Heart right ventricle (tissue), 16 donors: ENCODE measurements at places on chromosomes 3 and 15. TPM values are rescaled to one million over a fixed set of nuclear protein-coding genes. Genes with fewer than 3 reads are reported as not detected.

The ATP10A gene
- 0.88 TPM for polyA plus RNA-seq

The ATG3 gene
- polyA plus RNA-seq, result 64.3 TPM

The SMCO1 gene
- polyA plus RNA-seq, result 88.8 TPM

The IL16 gene
- 4.9 TPM for polyA plus RNA-seq

The ZPLD1 gene
- polyA plus RNA-seq, result not detected

DNA sequence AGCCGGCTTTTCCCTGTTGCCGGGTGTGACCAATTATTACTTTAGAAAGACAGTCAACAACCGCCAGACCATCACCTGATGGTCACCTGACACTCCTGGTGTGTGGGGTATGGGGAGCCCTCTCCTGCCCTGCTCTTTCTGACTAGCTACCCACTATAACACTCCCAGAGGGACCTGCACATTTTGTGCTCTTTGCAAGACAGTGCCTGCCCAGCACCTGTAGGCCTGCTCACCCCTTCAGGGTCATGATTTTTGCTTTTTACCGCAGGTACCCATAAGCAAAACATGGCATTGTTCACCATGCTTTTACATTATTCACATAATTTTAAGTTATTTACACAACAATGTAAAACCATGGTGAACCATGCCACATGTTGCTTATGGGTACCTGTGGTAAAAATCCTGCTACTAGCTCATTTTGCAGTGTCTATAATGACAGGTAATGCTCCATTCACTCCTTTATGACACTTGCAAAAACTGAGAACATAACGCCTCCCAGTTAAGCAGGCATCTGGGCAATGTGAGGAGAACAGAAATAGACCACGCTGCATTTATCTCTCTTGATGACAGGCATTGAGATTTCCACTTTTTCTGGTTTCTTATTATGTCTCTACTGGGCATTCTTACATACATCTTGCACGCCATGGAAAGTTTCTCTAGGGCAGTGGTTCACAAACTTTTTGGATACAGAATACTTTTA, 9.9 kb downstream of the CCRL2 start:
- no peak for DNase-seq
- no peak overlapping the region for H3K4me3 ChIP-seq

DNA sequence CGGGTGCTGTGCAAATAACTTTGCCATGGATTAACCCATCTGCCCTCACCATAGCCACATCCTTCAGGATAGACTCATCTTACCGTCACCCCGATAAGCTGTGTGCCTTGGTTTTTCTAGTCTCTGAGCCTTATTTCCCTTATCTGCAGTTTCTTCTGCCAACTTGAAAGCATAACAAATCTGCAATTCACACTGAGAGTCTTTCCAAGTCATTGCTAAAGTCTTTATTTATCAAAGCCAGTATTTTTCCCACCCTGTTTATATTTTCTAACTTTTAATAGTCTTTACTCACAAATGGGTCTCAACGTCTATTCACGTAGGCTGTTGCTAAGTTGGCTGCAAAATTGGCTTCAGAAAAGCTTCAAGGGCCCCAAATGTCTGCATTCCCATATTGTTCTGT, 61.6 kb upstream of the SUCLG2 start:
- H3K4me1 ChIP-seq, result no peaks in the 10 kb centered on the region
- DNase-seq, result no peak
- H3K27me3 ChIP-seq, result no peaks in the 10 kb centered on the region
- no peak overlapping the region for H3K27ac ChIP-seq
- H3K4me3 ChIP-seq, result no peak overlapping the region

DNA sequence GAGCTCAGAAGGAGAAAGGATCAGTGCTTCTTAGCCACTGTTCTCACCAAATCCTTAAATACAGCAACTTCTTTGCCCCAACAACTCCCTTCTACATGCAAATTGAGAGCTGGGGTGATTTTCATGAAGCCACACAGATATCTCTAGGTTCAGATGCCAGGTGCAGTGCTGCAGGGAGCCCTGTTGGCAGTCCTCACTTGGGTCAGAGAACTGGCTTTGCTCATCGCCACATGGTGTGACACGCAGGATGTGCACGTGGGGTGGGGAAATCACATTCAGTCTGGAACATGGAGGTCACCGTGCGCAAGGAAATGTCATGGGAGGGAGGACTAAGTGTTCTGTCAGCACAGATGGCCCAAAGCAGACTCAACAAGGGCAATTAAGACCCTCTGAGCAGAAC, 103.8 kb downstream of the WDR76 start:
- H3K36me3 ChIP-seq, result no peaks in the 10 kb centered on the region
- peak; percentile 30 for DNase-seq
- no peak overlapping the region for H3K4me3 ChIP-seq
- H3K4me1 ChIP-seq, result peaks cover 25% of the 10 kb centered on the region

- H3K4me3 ChIP-seq, result no peak overlapping the region
- peaks cover 97% of the 10 kb centered on the region for H3K36me3 ChIP-seq
- no peaks in the 10 kb centered on the region for H3K27me3 ChIP-seq
- no peak overlapping the region for H3K27ac ChIP-seq
- DNase-seq, result no peak
Observed at GRCh38 chr3:169787791-169788190, 14.6 kb downstream of the MYNN start.

DNA sequence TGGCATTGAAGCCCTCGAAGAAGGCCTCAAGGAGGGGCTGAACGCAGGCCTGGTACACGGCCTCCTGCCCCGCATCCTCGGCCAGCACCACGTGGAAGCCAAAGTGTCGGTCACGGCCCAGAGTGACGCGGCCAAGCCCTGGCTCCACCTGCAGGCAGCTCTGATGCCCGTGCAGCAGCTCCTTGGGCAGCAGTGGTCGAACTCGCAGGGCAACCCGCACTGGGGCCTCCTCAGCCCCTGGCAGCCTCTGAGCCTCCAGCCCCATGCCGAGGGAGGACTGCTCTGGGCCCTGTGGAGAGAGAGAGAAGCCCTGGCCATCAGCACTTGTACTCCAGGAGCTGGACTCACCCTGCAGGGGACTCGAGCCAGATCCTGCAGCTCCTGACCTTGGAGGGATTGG, 2.6 kb downstream of the KIF7 start:
- H3K27me3 ChIP-seq, result no peaks in the 10 kb centered on the region
- no peaks in the 10 kb centered on the region for H3K36me3 ChIP-seq
- no peak for DNase-seq
- H3K4me1 ChIP-seq, result peaks cover 7% of the 10 kb centered on the region
- H3K4me3 ChIP-seq, result no peak overlapping the region
- H3K27ac ChIP-seq, result no peak overlapping the region

GRCh38 chr3:99638167-99638948, at the start of gene COL8A1:
Gene COL8A1, plus strand, starts transcription at chr3:99638594. Its CDS starts 152,089 bp downstream, at chr3:99790683.
- H3K27me3 ChIP-seq, result peaks cover 40% of the 10 kb centered on the region
- H3K4me1 ChIP-seq, result peaks cover 20% of the 10 kb centered on the region
- peak within 1 kb of the TSS; percentile 87 for H3K27ac ChIP-seq
- H3K4me3 ChIP-seq, result peak within 1 kb of the TSS; percentile 62
- no peaks in the 10 kb centered on the region for H3K36me3 ChIP-seq
- peak; percentile 62 for DNase-seq

DNA sequence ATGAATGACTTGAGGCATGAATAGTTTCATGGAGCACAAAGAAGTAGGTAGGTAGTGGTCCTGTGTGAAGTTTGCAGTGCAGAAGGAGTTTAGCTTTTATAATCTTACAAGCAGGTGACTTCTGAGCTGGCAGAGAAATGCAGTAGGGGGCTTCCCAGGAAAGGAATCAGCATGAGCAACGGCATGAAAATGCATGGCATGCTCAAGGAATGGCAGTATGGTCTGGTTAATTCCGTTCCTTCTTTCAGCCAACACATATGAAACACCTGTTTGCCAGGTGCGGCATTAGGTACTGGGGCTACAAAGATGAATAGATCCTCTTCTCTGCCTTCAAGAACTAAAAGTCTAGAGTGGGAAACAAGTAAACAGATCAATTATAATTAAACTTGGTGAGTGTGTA, 138.0 kb upstream of the BHLHE40 start:
- no peaks in the 10 kb centered on the region for H3K4me1 ChIP-seq
- no peak for DNase-seq
- H3K4me3 ChIP-seq, result no peak overlapping the region
- H3K27me3 ChIP-seq, result no peaks in the 10 kb centered on the region

DNA sequence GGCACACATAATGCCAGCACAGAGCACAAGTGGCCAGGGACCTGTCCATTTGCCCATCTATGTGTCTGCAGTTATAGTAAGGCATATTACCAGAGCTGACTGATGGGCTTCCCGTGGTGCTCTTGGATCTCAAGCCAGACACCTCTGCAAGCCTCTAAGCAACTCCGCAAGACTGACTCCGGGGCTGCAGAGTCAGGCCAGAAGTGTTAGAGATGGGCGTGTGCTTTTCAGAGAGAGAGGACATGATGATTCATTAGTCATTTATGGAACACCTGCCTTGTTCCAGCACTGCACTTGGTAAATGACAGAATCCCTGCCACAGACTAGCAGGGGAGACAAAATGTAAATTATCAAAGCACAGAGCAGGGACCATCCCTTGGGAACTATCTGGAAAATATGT, 559.0 kb downstream of the PDCD6IP start:
- H3K27ac ChIP-seq, result no peak overlapping the region
- H3K36me3 ChIP-seq, result no peaks in the 10 kb centered on the region
- no peak for DNase-seq
- H3K4me3 ChIP-seq, result no peak overlapping the region

GRCh38 chr3:32584660-32585059, 14.0 kb upstream of the DYNC1LI1 start:
- H3K27me3 ChIP-seq, result no peaks in the 10 kb centered on the region
- no peak for DNase-seq
- no peaks in the 10 kb centered on the region for H3K36me3 ChIP-seq
- peaks cover 5% of the 10 kb centered on the region for H3K4me1 ChIP-seq
- H3K4me3 ChIP-seq, result no peak overlapping the region

GRCh38 chr3:15682561-15683185, 81.1 kb downstream of the BTD start:
- no peaks in the 10 kb centered on the region for H3K27me3 ChIP-seq
- DNase-seq, result no peak
- H3K36me3 ChIP-seq, result peaks cover 56% of the 10 kb centered on the region

GRCh38 chr15:75095594-75095993, 72.2 kb downstream of the PPCDC start:
- H3K4me1 ChIP-seq, result peaks cover 2% of the 10 kb centered on the region
- no peaks in the 10 kb centered on the region for H3K27me3 ChIP-seq
- no peaks in the 10 kb centered on the region for H3K36me3 ChIP-seq
- no peak overlapping the region for H3K27ac ChIP-seq
- H3K4me3 ChIP-seq, result no peak overlapping the region

GRCh38 chr15:81254277-81254915, 57.7 kb downstream of the IL16 start:
- H3K27me3 ChIP-seq, result no peaks in the 10 kb centered on the region
- H3K36me3 ChIP-seq, result no peaks in the 10 kb centered on the region
- H3K4me1 ChIP-seq, result peaks cover 12% of the 10 kb centered on the region
- H3K27ac ChIP-seq, result no peak overlapping the region
- no peak for DNase-seq

GRCh38 chr3:66778777-66779176, 219.3 kb upstream of the KBTBD8 start:
- no peaks in the 10 kb centered on the region for H3K4me1 ChIP-seq
- H3K27ac ChIP-seq, result no peak overlapping the region
- DNase-seq, result no peak
- no peaks in the 10 kb centered on the region for H3K27me3 ChIP-seq
- no peak overlapping the region for H3K4me3 ChIP-seq
